Stimulated activated CD4-positive, alpha-beta T cell treated with anti-CD3 and anti-CD28 coated beads, TNF-alpha, amount 100 ng/mL, for 4 hours (primary cell): ENCODE measurements at places on chromosomes 2 and 18.

DNA sequence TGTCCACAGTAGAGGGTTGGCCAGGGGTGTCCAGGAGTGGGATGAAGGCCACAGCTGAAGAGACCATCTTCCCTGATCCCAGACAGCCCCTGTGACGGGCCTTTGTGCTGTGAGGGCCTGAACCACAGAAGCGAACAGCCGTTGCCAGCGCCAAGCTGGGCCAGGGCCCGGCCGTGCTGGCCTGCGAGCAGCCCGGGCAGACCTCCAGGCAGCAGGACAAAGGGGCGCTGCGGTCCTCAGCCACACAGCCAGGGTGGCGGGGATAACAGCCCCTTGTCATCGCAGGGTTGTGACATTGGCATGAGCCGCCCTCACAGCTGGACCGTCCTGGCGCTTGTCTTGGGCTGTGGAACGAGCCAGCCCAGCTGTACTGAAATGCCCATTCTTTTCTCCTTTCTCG, 161.1 kb downstream of the FAM210A start:
- no peak for DNase-seq

DNA sequence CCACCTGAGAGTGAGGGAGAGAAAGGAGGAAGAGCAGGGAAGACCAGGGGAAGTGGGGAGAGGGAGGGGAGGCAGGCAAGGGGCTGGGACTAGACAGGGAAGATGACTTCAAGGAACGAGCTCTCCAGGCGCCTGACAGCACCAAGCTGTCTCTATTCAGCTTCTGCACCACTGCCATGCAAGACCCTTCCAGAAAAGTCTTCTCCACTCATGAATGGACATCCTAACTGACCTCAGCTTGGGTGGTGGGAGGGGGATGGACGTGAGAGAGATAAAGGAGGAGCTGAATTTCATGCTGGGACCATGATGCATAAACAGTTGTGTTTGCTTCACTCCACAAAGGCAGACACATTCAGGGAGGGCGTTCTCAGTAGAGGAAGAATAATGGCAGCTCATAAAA, 206.4 kb upstream of the ARL4C start:
- DNase-seq = no peak

DNA sequence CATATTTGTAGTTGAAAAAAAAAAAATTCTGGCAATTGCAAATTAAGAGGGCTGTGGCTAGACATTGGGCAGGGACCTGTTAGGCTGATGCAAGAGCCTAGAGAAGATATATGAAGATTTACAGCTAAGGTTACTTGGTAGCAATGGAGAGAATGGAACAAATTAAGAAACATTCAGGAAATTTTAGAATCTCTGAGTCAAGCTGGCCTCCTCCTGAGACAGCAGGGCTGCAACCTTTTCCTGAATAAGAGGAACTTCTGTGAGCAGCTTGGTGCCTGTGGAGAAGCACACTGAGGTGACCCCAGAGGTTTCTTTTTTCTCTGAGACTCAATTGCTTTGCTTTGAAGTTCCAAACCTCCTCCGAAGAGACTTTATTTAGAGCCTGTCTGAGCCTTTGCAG, 118.6 kb upstream of the LRATD1 start:
- DNase-seq = no peak

- DNase-seq = no peak
These were observed 30.2 kb downstream of the PRKCE start for GRCh38 chr2:45681675-45682074.

DNA sequence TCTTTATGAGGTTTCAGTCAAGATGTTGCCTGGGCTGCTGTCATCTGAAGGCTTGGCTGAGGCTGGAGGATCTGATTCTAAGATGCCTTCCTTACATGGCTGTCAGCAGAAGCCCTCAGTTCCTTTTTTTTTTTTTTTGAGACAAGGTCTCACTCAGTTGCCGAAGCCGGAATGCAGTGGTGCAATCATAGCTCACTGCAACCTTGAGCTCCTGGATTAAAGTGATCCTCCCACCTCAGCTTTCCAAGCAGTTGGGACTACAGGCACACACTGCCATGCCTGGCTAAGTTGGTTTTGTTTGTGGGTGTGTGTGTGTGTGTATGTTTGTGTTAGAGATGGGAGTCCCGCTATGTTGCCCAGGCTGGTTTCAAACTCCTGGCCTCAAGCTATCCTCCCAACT, 13.1 kb upstream of the SLC35F5 start:
- no peak for DNase-seq

GRCh38 chr2:78701546-78701945, 324.0 kb upstream of the REG3G start:
- DNase-seq = no peak

GRCh38 chr18:34637094-34637801, 72.8 kb upstream of the DTNA start:
- DNase-seq = no peak

- no peak for DNase-seq
These were observed 253.4 kb downstream of the IKZF2 start for GRCh38 chr2:212898011-212898410.

- DNase-seq = no peak
These were observed 1646.8 kb upstream of the TMEFF2 start for GRCh38 chr2:193841384-193842150.

DNA sequence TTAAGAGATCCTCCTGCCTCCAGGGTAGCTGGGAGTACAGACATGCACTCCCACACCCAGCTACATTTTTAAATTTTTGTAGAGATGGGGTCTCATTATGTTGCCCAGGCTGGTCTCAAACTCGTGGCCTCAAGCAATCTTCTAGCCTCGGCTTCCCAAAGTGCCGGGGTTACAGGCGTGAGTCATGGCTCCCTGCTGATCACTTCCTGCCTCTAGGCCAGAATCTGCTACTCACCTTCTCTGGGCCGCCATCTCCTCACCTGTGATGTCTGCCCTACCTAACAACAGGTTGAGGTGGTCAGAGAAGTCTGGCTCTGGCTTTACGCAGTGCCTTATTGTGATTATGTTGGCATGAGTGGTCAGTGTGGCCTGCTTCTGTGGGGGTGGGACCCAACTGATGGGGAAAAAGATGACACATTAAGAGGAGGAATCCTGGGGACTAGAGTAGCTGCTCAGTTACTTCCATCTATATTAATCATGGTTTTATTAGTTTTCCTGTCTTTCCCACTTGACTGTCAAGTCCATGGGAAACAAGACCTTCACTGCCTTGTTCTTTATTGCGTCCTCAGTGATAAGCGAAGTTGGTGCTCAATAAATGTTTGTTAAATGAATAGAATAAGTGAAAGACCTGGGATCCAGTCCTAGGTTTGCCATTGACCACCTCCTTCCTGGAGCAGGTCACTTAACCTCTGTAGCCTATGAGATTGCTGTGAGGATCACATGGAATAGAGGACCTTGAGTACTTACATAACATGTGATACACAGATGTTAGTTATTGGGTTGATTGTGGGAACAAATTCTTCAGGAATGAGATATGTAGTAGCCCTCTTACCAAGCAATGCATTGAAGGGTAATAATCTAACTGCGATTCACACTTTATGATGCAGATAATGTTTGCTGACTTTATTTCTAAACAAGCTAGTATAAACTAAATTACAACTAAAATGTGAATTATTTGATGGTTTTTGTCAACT, 15.7 kb downstream of the KCTD1 start:
- DNase-seq = no peak

DNA sequence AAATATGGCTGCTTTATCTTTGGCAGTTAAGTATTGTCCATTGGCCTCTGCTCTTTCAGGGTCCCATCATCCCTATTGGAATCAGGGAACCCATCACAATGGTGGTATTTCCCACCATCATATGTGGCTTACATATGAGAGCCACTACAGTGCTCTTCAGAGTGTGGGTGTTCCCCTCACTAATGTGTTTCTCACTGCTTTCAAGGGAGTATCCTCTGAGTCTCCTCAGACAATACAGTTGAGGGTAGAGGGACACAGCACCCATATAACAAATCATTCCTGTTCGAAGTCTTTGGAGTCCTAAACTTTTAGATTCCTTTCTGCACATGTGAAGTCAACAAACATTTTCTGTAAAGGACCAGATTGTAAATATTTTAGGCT, 48.8 kb upstream of the DNAJC10 start:
- no peak for DNase-seq

DNA sequence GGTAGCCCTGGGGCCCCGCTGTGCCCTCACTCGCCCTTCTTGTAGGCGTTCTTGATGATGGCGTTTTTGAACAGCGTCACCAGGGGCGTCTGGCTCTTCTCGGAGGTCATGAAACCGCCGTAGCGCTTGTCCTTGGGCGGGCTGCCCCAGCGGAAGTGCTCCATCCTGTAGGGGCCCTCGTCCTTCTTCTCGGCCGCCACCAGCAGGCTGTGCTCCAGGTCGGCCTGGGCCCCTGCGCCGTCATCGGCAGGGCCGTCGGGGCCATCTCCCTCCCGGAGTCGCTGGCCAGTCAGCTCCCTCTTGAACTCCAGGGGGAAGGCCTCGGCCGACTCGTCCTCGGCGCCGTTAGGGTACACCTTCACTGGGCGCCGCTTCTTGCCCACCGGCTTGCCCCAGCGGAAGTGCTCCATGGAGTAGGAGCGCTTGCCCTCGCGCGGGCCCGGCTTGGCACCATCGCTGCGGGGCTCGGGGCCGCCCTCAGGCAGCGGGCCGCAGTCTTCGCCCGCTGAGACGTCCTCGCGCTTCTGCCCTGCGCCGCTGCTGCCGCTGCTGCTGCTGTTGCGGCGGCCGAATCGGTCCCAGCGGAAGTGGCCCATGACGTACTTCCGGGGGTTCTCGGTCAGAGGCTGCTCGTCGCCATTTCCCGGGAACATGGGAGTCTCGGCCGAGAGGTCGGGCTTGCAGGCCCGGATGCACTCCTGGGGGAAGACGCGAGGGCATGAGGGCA, 7.2 kb downstream of the POMC start:
- DNase-seq = peak; percentile 48

- no peak for DNase-seq
These were observed 108.5 kb upstream of the SMAD7 start for GRCh38 chr18:49059028-49059834.

DNA sequence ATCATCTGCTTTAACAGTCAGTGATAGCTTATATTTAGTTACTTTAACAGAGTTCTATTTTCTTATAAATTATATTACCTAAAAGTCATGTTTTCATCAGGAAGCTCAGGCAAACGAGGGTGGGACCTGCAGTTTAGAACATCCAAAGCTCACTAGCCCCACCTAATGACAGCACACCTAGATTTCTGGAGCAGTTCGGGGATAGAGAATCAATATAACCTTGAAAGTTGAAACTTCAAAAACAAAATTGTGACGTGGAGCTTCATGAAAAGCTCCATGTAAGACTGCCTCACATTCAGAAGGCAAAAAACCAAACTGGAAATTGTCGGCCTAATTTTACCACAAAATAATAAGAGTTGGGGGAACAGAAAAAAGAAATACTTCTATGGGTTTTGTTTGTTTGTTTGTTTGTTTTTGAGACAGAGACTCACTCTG, 185.9 kb upstream of the CCDC150 start:
- DNase-seq = no peak

GRCh38 chr2:159880729-159881128, 82.7 kb upstream of the CD302 start:
- DNase-seq = no peak

- DNase-seq = no peak
These were observed 115.7 kb upstream of the LRATD1 start for GRCh38 chr2:14516844-14517243.

GRCh38 chr2:236511266-236511665, 58.4 kb upstream of the ACKR3 start:
- no peak for DNase-seq

DNA sequence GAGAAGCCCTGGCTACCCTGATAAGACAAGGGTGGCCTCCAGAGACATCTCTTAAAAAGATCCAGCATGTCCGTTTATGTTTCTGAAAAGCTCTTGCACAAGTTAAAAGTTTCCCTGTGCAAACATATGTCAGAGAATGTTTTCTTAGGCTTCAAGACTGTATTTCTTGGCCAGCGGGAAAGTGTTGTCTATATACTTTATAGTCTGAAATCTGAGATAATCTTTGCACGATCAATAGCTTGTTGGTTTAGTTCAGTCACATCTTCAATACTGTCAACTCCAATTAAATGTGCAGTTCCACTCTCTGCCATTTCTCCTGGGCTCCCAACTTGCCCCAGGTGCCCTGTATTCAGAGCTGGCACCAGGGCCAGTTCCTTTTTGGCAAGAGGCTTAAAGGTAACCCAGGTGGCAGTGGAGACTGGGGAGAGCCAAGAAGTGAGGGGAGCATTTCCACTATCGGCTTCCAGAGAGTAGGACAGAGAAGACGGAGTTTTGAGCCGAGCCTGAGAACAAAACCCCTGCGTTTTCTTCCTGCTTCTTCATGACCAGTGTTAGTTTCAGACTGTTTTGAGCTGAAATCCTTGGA, 64.4 kb downstream of the ACOXL start:
- no peak for DNase-seq

- no peak for DNase-seq
These were observed 148.1 kb downstream of the BAZ2B start for GRCh38 chr2:159468257-159468656.

DNA sequence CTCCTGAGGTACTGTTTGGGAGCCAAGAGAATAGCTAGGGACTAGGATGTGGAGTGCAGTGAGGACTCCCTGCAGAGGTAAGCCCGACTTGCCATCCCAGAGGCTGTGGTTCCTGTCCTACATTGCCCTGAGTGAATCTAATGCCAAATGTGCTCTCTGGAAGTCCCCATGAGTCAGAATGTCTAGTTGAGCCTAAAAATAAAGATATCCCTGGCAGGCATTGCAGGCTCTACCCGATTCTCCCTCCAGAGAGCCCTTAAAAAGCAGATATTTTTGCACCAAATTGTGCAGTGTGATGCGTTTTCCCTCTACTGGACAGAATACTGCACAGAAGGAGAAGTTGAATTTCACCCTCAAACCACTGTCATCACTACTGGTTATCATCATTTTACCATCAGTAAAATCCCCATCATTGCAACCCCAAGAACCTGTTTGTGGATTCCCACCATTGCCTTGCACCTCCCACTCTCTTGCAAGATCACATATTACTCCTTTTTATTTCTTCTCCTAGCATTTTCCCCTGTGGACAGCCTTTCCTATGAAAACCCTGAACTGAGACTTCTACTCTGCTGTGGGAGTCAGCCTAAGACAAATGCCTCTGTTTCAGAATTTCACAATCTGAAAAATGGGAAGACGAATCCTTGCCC, 98.0 kb downstream of the MARCHF4 start:
- DNase-seq = no peak

- DNase-seq = no peak
These were observed 487 bp downstream of the STARD6 start for GRCh38 chr18:54357082-54357659.

DNA sequence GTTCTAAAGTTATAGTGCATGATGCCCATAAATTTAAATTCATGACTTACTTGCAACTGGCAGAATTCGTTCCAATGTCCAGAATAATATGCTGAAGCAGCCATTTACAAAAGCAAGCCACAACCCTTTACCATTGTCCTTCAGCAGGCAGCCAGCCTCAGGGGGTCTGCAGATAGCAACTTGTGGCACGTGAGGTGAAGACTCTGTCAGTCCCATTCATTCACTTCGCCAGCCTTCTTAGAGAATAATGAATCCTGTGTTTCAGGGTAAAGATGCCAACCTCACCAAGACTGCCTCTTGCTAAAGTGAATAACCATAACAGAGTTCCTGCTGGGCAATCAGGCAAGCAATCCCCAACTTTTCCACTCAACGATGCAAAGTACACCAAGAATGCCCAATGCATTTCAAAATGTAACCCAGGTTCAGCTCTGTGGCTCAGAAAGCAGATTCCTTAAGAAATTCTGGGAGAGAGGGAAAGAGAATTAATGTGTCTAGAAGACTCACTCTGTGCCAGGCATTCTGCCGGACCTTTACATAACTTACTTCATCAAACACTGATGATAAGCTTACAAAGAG, 315.4 kb downstream of the NCKAP5 start:
- DNase-seq = no peak
